ENCODE measurements at places on chromosomes 3 and 15. TPM values are rescaled to one million over a fixed set of nuclear protein-coding genes. Genes with fewer than 3 reads are reported as not detected.

The LRRN1 gene
- 0.05 TPM for total RNA-seq

The NR1I2 gene
- 0.17 TPM for total RNA-seq

The STXBP5L gene
- not detected for total RNA-seq

The SCAMP5 gene
- 1.3 TPM for total RNA-seq

The GMPS gene
- 151 TPM for total RNA-seq

The TMEM212 gene
- total RNA-seq, result not detected

DNA sequence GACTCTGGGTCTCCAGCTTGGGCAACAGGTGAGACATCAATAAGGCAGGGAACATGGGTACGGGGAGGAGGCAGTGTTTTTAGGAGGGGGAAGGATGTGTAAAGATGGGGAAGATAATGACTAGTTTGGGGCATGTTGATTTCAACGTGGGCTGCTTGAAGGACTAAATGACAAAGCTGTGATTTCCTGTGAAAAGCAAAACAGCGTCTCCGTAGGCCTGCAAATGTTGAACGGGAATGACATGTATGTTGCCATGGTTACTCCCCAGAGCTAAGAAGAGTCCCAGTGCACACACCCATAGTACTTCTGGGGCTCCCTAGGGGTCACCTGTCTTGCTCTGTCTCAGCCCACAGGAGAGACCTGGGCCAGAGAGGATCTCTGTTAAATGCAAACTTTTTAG is 71.3 kb upstream of the ETV5 start:
- no peak for DNase-seq

DNA sequence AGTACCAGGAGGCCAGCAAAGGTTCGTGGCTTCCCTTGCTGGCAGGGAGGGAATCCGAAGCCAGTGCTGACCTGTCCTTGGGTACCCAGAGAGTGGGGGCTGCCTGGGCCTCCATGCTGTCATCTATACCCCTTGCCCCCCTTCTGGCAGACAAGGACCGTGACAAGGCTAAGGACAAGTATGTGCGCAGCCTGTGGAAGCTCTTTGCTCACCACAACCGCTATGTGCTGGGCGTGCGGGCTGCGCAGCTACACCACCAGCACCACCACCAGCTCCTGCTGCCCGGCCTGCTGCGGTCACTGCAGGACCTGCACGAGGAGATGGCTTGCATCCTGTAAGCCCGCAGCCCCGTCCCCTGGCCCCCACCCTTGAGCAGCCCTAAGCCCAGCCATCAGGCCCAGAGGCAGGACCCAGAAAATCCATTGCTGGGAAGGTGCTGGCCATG is 2.8 kb downstream of the FES start:
- no peak for DNase-seq

- DNase-seq, result no peak
Observed at GRCh38 chr3:185212559-185212958, 41.3 kb downstream of the EHHADH start.

DNA sequence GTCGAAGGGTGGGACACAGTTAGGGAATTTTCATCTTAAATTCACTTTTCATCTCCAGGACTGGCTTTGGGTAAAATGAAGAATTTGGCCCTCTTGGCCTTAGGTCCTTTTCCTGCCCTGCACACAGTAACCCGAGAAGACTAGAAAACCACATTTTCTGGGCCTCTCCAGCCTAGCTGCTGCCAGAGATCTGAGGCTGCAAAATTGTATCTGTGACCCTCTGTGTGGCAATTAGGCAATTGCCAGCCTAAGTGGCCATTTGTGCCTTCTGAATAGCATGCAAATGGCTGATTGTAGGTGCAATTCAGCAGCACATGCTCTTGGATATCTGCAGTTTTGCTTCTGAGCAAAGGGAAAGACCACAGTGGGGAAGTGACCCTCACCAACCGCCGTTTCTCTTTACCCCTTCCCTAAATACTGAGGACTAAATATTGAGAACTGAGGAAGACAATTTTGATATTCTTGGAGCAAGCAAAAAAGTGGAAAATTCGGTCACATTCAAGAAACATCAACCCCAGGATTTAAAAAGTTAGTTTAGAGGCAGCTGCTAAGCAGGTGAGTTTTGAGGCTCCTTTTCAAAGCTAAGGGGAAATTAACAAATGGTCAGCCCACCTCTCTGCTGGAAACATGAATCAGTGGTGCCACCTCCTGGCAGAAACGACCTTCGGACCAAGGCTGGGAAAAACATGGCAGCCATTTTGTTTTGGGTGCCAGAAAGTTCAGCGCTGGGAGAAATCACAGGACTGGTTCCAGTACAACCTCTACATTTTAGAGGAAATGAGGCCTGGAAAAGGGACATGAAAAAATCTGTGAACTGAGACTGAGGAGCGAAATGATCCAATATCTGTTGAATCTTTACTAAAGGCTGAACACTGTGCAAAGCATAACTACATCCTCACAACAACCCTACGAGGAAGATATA is 56.6 kb upstream of the PRTG start:
- peak; percentile 57 for DNase-seq

GRCh38 chr15:29476503-29477080 is 207.0 kb upstream of the NSMCE3 start:
- DNase-seq, result no peak

- DNase-seq, result no peak
Observed at GRCh38 chr3:190013943-190014924, 106.5 kb downstream of the P3H2 start.

GRCh38 chr3:130626049-130626448 is 109.1 kb downstream of the COL6A6 start:
- no peak for DNase-seq

DNA sequence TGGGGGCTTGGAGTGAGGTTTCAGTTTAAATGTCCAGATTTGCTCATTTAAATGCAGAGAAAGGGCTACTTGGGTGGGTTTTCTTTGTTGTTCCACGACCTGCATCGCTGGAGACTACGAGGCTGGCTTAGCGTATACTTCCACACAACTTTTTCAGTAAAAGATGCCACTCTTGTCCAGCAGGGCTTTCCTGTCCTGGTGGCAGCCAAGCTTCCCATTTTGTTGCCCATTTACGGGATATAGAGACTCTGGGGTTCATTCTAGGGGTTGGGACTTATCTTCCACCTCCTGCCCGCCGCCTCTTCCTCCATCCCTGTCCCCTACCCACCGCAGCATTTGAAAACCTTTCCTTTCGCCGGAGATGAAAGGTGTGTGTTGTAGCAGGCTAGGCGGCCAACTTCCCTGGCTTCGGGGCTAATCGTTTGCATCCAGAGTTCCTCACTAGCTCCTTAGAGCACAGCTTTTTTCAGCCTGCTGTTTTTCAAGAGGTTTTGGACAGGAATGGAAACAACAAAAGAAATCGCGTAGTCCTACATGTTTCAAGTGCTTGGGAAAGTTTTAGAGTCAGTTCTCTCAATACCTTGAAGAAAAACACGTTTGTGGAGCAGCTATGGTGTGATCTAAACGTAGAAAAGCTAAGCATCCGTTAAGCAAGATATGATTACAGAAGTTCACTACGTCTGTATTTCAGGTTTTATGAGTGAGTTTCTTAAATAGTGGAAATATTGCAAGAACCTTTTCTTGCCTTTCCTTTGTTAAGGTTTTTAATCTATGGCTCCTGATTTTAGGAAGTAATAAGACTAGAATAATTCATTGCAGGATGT is 843 bp downstream of the CHRNA5 start:
- no peak for DNase-seq

GRCh38 chr3:42653560-42654330 is at the start of gene ZBTB47:
Gene ZBTB47 (plus strand): TSS chr3:42653697. CDS start chr3:42658356, 4,659 bp downstream.
- peak; percentile 71 for DNase-seq
